Frontal cortex (tissue), 4 donors: ENCODE measurements at places on chromosomes 5 and 9. TPM values are rescaled to one million over a fixed set of nuclear protein-coding genes. Genes with fewer than 3 reads are reported as not detected.

GRCh38 chr9:96874947-96875460 is 20.7 kb upstream of the ZNF782 start:
- DNase-seq: peak; percentile 27

The SPATA31D3 gene
- not detected for total RNA-seq

DNA sequence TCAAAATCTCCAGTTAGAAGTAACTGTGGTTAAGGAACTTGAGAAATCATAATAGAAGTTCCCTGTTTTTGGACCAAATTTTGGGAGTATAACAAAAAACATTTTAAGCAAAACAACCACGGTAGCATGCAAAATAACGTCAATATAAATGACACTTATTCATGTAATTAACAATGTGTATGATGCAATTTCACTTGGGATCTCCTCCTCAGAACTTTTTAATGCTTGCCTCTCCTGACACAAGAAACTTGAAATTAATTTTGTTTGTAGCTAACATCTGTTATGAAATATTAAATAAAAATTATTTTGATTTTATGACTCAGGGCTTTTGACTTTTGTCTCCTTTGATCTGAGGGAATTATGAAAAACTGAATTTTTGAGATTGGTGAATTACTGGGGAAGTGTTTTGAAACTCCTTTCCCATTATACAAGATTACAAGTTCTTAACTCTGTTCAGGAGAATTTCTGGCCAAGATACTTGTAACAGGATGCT is 149.7 kb downstream of the ATP10B start:
- DNase-seq: no peak

The NME5 gene
- 13.0 TPM for total RNA-seq

The ZNF366 gene
- 0.82 TPM for total RNA-seq
